ENCODE measurements at places on chromosomes 16 and 17.
A peak's percentile ranks its signal among the peaks of the same experiment; 100 is the strongest.

DNA sequence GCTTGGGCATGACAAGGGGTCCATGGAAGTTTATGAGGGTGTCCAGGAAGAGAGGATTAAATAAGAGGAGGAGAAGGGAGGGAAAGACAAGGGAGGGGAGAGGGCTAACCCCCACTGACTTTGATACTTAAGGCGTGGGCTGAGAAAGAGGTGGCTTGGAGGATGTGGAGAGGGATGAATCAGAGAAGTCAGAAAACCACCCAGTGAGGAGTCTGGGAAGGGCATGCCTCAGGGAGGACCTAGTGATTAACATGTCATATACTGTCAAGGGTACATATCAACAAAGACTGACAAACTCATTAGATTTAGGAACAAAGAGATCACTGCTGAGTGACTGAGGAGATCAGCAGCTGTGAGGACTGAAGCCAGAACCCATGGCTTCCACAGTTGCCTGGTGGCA, 145.4 kb downstream of the IRX5 start:
- no peak for DNase-seq

- DNase-seq = no peak
Measured at GRCh38 chr17:35167666-35168065, 20.0 kb downstream of the UNC45B start.

GRCh38 chr16:87077750-87078127, 239.5 kb downstream of the C16orf95 start:
- DNase-seq = no peak

GRCh38 chr16:11079652-11080187, 135.4 kb downstream of the CLEC16A start:
- DNase-seq = peak; percentile 78

DNA sequence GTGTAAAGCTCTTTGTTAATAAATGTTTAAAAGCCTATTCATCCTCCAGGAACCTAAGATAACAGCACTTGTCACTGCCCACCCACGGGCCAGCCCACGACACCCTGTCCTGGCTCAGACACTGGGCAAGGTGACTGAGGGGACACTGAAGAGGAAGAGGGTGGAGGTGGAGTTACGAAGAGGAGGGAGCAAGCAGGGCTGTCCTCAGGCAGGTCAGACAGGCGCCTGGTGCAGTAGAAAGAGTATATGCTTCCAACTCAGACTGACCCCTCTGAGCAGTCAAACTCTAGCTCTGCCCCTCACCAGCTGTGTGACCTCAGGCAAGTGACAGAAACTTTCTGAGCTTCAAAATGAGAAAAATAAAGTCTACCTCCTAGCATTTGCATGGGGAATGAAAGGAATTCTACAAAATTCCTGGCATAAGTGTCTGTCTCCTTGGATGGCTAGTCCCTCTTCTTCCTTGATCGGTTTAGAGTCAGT, 22.8 kb downstream of the TEX2 start:
- peak; percentile 59 for DNase-seq

DNA sequence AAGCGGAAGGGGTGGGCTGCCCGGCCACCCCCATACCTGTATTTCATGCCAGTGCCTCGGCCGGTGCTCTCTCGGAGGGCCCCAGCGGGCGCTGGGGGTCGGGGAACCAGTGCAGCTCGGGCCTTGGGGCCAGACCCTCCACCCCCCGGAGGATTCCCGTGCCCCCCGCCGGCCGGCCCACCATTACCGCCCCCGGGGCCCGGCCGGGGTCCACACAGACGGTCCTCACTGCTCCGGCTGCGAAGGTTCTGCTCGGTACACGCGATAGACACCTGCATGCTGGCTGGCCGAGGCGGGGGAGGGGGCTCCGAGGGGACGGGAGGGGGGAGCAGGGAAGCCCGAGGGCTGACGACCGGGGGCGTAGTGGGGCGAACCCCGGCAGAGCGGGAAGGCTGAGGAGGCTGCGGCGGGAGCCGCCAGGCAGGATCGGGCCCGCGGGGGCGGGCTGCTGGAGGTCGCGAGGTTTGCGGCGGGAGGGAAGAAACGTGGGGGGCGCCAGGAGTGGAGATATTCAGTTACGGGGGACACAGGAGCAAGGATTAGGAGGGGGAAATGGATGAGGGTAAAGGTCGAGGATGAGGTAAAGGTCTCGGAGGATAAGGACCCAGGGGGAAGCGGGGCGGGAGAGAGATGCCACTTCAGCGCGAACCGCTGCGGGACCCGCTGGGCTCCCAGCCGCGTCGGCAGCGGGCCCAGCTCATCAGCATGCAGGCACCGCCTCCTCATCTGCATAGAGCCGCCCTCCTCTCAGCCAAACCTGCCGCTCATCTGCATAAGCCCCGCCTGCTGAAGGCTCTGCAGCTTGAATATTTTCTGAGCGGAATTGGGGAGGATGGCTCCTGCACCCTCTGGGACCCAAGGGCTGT, at the start of gene KCNAB3:
Gene KCNAB3, minus strand, starts transcription at position 699 of the 866 bp plus-strand sequence. Its CDS starts 421 bp downstream, at position 278.
- peak; percentile 88 for DNase-seq

GRCh38 chr17:61009663-61010062, 332.0 kb downstream of the BCAS3 start:
- no peak for DNase-seq

DNA sequence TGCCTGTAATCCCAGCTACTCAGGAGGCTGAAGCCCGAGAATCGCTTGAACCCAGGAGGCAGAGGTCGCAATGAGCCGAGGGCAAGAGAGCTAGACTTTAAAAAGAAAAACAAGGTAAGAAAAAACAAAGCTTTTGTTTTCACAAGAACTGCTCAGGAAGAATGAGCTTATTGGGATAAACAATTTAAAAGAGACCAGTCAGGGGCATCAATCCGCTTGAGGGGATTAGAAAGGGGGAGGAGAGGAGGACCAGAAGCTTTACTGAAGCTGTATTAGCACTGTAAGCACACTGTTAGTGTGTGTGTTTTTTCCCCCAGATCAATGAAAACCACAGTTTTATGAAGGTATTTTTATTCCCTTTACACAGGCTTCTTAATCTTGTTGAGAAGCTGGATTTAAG, 8.8 kb downstream of the TMEM170A start:
- DNase-seq = no peak

GRCh38 chr17:82461827-82462524, 3.4 kb downstream of the NARF start:
- DNase-seq = no peak

GRCh38 chr17:1931844-1932579, 93.1 kb downstream of the RTN4RL1 start:
- peak; percentile 58 for DNase-seq

- peak; percentile 34 for DNase-seq
Measured at GRCh38 chr16:67301080-67301782, 21.9 kb downstream of the PLEKHG4 start.

DNA sequence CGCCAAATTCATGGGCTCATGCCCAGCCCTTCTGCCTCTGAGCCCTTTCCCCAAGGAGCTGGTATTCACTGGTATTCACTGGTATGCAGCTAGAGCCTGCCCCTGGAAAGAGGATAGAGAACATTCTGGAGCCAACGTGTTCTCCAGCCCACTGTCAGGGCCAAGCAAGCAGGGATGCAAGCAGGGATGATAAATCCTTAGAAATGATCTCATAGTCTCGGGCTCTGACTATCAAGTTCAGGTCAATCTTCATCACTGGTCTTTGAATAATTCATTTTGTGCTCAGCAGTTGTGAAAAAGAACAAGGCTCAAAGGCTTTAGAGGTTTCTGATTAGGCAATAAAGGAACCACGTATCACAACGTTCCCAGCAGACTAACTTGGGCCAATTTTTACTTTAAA, 57.3 kb downstream of the CACNG5 start:
- no peak for DNase-seq

DNA sequence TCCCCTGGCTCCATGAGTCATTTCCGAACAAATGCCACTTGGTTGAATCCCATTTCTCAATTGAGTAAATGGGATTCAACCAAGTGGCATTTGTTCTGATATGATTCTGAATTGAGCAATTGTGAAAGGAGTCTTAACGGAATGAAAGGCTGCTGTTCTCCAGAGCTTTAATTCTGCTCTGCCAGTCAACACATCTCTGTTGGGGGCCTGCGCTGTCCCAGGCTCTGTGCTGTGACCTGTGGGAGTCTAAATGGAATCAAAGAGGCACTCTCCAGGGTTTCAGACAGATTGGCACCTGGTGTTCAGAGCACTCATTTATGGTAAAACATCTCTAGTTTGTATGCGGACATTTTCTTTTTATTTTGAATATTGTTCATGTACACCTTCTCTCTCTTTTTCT, 126.2 kb downstream of the WSCD1 start:
- DNase-seq = no peak

GRCh38 chr16:57132470-57132869, 40.1 kb downstream of the CPNE2 start:
- no peak for DNase-seq

- no peak for DNase-seq
Measured at GRCh38 chr17:45753645-45754225, 30.4 kb upstream of the CRHR1 start.

- no peak for DNase-seq
Measured at GRCh38 chr17:32656886-32657285, 170.1 kb downstream of the CDK5R1 start.

DNA sequence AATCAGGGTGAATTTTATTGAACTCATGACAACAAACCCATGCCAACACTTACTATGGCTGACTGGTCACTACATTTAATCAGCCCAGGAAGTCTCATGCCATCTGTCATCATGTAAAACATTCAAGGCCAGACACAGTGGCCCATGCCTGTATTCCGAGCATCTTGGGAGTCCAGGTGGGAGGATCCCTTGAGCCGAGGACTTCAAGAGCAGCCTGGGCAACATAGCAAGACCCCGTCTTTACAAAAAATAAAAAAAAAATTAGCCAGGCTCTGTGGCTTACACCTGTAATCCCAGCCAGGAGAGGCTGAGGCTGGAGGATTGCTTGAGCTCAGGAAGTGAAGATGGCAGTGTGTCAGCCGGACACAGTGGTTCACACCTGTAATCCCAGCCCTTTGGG, 4.9 kb upstream of the MED1 start:
- no peak for DNase-seq

- peak; percentile 40 for DNase-seq
Measured at GRCh38 chr17:56441308-56441707, 152.2 kb upstream of the NOG start.

DNA sequence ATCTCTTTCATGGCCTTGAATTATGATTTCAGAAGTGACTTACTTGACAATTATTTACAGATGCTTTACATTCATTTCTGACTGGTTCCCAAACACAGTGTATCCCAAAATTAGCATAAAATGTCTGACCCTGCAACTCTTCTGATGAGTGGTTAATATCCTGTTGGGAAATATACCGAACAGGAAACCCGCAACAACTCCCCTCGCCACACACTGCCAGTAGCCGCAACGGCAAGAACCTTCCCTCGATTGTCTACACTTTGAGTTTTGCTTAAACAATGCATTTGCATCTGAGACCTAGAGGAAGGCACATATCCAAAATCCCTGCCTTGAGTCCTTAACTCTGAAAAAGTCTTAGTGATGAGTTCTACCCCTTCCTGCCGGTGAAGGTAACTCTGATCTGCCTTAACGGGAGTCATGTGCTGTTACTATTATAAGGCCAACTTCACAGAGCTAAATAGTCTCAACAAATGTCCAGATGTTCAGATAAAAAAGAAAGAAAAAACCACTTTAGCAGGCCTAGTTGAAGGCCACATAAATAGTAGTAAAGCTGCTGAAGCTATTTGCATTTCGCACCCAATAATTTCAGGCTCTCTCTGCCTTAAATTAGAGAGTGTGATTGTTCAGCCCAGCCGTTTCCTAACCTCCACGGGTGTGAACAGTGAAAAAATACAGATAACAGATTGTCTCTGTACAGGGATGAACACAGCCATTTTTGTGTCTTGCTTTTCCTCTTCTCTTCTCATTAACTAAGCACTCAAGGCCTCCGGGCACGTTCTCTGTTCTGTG, 321.1 kb downstream of the HS3ST3B1 start:
- no peak for DNase-seq

DNA sequence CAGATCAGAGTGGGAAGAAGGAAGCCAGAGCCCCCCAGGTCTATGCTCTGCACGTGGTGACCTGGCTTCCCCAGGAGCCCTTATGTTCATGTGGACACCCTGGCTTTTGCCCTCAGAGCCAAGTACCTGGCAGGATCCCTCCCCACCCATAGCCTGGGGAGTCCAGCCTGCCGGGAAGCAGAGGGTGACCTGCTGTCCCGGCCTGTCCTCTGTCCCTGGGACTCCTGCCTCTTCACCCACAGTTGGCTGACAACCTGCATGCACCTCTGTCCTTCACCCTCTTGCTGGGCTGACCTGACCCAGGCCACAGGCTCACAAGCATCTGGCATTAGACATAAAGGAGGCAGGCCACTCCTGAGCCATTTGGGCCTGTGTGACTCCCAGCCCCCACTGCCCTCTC, 60.2 kb downstream of the SMPD3 start:
- DNase-seq = no peak

DNA sequence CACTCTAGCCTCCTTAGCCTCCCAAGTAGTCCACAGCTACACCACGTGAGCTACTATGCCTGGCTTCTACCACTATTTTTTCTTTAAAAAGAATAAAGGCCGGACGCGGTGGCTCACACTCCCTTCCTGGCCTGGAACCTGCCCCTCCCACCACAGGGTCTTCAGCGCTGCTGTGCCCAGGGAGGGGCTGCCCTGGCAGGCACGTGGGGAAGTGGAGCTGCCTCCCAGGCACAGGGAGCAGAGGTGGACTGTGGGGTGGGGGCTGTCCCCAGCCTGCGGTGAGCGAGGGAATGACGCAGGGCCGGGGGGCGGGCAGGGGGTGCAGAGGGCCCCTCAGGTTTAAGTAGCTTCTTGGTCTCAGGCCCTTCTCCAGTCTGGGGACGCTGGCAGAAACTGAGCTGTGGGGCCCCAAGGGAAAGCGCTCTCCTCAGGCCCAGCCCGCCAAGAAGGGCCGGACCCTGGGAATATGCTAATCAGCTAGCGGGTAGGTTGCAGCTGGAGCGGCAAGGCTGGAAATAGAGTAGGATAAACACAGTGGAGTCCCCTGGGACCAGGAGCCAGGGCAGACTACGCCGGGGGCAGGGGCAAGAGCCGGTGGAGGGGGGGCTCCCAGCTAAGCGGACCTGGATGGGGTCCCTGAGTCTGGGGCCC, 46.8 kb downstream of the TIMM22 start:
- no peak for DNase-seq

DNA sequence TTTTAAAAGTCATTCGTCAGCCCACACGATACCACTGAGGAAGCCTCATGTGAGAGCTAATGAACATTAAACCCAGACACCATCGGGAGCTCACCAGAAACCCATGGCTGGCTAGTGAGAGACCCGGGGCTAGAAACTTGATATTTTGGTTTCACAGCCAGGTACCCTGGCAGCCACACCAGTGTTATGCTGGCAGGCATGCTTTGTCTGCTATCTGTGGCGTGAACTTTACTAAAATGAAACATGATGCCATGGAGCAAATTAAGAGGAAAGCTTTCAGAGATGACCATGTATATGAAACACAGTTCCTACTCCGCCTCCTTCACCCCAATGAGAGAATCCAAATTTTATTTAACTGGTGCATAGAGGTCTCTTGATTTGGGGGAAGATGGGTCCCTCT, 291.2 kb downstream of the IRX3 start:
- DNase-seq = no peak

DNA sequence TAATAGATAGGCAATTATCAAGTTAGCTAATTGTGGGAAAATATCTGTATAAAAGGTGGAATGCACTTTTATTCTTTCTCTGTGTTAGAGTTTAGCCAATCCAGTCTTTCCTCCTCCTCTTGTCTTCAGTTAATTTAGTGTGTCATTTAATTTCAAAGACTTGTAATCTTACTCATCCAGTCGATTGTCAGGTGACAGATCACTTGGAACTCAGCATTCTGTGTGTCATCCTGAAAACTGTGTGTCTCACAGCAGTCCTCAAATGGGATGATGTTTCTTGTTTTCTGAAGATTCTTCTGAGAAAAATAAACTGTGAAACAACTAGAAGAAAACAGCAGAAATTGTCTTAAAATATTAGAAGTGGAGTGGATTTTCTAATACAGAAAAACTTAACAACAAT, 290 bp upstream of the KRTAP4-1 start:
- DNase-seq = no peak

GRCh38 chr16:9610727-9611126, 519.3 kb downstream of the HAPSTR1 start:
- no peak for DNase-seq
